GOT3 (cell line): ENCODE measurements at places on chromosomes 3 and 15.

DNA sequence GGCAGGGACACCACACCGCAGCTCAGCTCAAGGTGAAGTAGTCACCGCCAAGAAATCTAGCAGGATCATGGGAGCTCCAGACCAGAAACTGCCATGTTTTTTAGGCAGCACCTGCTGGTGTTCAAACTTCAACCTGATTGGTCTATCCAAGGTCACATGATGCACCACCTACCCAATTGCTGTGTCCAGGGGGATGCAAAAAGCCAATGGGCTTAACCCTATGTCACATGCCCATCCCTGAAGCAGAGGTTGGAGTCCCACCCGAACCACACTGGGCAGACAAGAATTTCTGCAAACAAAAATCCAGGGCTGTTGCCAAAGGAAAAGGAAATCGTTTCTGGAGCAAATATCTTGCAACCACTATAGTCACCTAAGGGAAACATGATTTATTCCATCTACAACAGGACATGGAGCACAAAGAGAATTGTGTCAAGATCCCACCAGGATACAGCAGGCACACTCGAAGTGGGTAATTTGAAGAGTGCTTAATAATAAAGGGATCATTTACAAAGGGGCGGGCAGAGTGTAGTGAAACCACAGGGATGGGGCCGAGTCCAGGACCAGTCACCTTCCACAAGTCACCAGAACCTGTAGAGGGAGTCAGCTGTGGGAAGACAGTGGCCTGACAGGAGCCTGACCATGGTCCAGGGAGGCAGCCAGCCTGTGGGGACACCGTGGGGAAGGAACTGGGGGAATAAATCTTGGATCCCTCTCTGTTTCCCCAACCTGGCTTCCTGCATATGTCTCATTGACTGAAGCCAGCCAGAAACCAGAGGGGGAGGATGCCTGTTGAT, 34.2 kb upstream of the TSEN2 start:
- DNase-seq: no peak

DNA sequence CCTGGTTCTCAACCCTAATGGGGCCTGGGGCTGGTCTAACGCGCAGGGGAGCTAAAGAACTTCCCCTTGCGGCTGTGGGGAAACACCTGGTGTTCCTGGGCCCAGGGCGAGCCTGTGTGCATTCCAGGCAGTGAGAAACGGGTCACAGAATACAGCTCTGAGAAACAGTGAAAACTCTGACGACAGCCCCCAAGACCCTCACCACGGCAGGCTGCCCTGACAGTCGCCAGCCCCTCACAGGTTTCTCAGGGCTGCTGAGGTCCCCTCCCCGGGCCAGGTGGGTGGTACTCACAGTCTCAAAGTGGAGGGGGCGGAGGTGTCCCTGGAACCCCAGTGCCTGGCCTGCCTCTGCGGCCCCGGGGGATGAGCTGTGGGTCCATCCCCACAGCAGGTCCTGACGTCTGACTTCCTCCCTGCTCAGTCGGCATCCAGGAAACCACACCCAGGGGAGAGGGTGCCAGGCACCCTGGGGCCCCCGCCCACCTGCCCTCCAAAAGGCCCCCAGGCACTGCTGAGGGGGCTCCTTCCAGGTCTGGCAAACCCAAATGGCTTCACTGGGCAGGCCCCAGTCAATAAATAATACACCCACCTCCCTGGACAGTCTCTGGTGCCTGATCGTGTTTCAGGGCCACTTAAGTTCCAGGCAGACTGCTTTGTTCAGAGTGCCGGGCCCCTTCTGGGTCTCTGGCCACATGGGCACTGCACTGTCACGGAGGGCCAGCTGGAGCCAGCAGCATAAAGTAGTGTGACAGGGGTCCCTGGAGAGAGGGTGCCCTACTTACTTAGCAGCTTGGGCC, 57.7 kb downstream of the IQSEC1 start:
- DNase-seq: no peak

DNA sequence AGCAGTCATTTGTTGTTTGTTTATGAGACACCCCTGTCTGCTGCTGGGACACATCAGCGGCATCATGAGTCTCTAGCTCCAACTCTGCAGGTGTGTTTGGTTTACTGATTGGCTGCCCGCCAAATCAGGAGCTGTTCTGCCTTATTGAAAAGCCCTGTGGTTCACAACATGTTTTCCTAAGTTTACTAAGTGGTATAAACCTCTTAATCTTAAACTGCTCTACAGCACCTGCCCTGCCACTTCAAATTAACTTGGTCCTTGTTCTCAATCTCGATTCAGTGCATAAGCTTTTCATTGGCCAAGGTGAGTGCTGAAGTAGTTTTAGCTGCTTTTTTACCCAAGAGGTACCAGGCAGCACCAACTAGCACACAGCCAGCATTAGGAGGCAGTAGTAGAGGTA, 77.8 kb upstream of the WDR72 start:
- DNase-seq: no peak

DNA sequence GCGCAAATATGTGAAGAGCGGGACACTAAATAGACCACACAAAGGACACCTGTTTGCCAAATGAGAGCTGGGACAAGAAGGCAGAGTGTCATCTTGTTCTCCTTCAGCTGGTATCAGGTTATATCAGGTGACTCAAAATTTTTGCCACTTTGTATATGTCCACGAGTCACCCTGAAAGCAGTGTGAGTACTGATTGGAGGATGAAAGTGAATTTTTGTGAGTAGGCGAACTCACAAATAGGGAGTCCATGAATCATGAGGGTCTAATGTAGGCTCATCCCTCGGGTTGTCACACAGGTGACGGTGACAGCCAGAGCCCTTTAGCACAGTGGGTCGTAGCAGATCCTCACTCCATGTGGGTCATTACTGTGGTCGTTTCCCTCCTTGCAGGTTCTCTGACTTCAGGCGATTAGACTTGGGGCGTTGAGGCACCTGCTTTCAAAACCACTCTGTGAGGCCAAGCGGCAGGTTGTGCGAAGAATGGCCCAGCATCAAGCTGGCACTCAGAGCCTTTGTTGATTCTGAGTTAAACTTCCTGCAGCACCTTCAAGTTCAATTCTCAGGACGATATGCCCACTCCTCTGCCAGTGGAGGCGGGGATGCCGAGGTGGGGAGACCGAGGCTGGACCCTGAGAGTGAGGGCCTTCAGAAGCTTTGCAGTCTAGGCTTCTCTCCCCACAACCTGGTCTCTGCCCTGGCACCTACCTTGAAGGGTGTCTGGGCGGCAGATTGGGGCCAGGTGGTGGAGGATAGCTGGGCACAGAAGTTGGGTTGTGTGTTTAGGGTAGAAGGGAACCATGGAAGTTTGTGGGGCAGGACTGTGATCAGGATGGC, 173.8 kb downstream of the SMAD6 start:
- no peak for DNase-seq

DNA sequence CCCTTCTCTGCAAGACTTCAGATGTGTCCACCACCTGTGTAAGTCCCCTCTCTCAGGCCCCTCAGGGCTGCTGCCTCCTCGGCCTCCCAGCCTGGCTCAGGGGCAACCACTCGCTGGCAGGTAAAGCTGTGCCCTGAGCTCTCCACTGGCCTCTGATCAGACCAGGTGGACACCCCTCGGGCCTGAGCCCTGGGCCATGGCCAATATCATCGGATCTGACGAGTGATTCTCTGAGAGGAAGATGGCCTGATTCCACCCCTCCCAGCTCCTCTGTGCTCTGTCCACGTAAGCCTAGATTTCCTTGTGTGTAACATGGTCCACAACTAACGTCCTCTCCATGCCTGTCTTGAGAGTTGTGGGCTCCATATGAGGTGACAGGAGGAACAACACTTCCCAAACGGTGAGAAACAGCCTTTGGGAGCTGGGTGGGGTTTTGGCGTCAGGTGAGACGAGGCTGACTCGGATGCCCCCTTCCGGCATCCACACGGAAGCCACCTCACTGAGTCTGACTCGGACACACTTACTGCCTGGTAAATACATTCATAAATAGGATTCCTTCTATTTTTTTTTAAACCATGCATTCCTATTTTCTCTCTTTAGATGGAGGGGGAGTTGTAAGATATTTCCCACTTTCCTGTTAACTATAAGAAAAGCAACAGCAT, 86.8 kb downstream of the NUP210 start:
- no peak for DNase-seq
